Stimulated activated naive CD4-positive, alpha-beta T cell (primary cell): ENCODE measurements at places on chromosomes 11 and 22.

- no peak for DNase-seq
Measured at GRCh38 chr22:32603651-32604540, 129.3 kb downstream of the FBXO7 start.

- no peak for DNase-seq
Measured at GRCh38 chr11:64827451-64827839, 17.0 kb downstream of the CDC42BPG start.

DNA sequence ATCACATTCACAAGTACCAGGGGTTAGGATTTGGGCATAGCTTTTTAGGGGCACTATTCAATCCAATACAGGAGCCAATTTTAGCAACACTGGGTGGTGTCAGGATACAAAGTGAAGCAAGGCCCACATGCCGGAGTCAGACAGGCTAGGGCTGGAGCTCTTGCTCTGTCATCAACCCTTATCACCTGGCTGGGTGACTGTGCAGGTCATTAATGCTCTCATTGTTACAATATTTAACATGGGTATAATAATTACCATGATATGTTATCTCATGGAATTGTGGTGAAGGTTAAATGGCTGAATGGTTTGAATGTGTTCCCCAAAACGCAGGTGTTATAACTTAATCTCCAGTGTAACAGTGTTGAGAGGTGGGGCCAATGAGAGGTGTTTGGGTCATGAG is 143.3 kb upstream of the THY1 start:
- DNase-seq, result no peak

- DNase-seq, result no peak
Measured at GRCh38 chr11:97516688-97517087, 1126.9 kb downstream of the JRKL start.

- no peak for DNase-seq
Measured at GRCh38 chr11:115874843-115875242, 370.6 kb upstream of the CADM1 start.
